ENCODE measurements at places on chromosomes 3 and 15. TPM values are rescaled to one million over a fixed set of nuclear protein-coding genes. Genes with fewer than 3 reads are reported as not detected.

GRCh38 chr3:30626443-30627180 lies 20.2 kb downstream of the TGFBR2 start:
- H3K27ac ChIP-seq: peak overlapping the region; percentile 93
- no peak overlapping the region for H3K4me3 ChIP-seq
- H3K36me3 ChIP-seq: peaks cover 34% of the 10 kb centered on the region
- no peaks in the 10 kb centered on the region for H3K27me3 ChIP-seq
- peaks cover 76% of the 10 kb centered on the region for H3K4me1 ChIP-seq
- no peak for DNase-seq

DNA sequence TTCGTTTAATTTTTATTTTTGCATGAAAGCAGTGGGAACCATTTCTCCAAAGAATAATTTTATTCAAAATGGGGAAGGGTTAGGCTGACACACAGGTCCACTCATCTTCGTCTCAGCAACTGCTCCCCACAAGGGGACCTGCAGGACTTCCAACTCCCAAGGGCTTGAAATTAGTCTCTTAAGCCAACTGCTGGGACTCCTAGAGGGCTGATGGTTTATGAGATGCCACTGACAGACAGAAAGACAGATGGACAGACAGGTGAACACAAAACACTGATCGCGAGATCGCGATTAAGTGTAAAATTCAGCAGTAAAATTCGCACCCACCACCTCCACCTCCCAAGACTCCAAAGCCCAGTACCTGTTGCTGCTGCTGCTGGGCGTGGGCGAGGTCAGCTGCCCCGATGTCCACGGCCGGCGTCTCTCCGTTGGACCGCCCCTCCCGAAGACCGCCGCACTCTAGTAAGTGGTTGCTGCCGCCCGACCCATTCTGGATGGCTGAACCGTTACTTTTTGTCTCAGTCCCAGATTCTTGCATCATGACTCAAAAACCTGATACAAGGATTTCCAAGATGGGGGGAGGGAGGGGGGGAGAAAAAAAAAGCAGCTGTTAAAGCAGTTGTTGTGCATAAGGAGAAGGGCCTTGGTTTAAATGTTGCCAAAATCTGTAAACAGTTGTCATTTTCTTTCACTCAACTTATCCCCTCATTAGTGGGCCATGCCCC lies 385.5 kb downstream of the FOXP1 start:
- no peaks in the 10 kb centered on the region for H3K4me1 ChIP-seq
- DNase-seq: no peak
- H3K27ac ChIP-seq: no peak overlapping the region

DNA sequence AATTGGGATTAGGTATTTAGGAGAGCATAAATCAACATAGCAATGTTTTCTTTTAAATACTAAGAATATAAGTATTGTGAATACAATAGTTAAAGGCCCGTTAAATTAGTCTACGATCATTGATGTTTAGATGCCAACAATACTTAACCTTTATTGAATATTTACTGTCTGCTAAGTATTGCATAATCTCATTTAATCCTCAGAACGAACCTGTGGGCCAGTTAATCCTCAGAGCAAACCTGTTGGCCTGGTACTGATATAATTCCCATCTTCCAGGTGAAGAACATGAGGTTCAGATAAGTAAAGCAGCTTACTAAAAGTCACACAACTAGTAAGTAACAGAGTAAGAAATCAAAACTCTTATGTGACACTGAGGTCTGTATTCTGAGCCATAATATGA lies 57.4 kb upstream of the ACKR4 start:
- H3K27me3 ChIP-seq: no peaks in the 10 kb centered on the region
- DNase-seq: no peak
- peaks cover 22% of the 10 kb centered on the region for H3K4me1 ChIP-seq
- H3K4me3 ChIP-seq: no peak overlapping the region
- H3K27ac ChIP-seq: no peak overlapping the region

CCR4 gene
- not detected for polyA plus RNA-seq

IFT80 gene
- 12.3 TPM for polyA plus RNA-seq

DNA sequence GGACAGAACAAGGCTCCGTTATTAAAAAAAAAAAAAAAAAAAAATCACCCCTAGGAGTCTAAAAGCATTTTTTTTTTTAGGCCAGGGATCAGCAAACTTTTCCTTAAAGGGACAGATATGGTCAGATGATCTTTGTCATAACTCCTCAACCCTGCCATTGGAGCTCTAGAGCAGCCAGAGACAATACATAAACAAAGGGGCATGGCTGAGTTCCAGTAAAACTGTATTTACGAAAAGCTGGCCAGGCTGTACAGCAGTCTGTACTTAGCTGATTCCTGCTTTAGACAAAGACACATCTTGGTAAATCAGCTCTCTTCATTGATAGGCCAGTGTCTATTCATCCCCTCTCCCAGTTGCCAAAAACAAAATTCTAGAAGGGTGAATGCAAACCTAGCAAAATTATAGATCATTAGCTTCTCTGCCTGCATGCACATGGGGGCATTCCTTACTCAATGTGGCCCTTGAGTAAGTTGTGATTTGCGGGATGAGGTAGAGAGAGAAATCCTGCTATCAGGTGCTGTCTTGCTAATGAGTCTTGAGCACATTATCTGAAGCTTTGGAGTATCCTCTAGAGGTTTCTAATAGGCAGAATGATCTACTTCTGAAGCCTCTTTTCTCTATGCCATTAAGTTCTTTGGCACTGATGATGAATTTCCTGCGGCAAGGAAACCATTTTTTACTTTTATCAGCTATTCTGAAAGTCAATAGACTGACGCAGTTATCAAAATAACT lies 35.2 kb downstream of the SENP8 start:
- DNase-seq: no peak
- no peaks in the 10 kb centered on the region for H3K27me3 ChIP-seq
- H3K4me3 ChIP-seq: no peak overlapping the region

DNA sequence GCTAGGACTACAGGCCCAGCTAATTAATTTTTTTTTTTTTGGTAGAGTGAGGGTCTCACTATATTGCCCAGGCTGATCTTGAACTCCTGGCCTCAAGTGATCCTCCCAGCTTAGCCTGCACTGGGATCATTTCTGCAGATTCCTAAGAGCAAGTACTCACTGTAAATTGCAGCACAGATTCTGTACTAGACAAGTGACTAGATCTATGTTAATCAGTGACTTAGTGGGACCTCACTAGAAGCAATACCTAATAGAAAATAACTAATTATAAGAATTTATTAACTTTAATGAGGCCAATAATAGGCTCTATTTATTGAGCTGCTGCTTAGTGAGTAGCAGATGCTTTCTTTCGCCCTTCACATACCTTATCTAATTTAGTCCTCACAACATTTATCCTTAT lies 10.6 kb upstream of the UTS2B start:
- peaks cover 21% of the 10 kb centered on the region for H3K4me1 ChIP-seq
- H3K27ac ChIP-seq: no peak overlapping the region
- DNase-seq: no peak

DNA sequence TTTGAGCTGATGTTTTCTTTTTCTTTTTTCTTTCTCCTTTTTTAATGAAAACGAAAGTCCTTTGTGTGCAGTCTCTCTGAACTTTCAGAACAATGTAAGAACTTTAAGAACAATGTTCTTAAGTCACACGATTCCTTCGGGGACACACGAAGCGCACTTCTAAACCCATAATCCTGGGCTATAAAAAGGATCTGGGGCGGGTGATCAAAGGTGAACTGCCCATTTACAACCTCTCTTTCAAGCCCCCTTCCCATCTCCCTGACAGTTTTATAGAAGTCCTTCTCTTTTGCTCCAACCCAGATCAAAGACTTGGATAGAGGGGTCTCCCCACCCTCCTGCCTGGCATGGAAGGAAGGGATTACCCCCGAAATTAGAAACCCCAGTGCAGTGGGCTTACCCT lies 126.8 kb downstream of the BDH1 start:
- H3K27ac ChIP-seq: no peak overlapping the region
- H3K36me3 ChIP-seq: no peaks in the 10 kb centered on the region
- H3K4me1 ChIP-seq: peaks cover 8% of the 10 kb centered on the region
